CD4-positive, alpha-beta memory T cell (primary cell): ENCODE measurements at places on chromosomes 16 and 17. TPM values are rescaled to one million over a fixed set of nuclear protein-coding genes. Genes with fewer than 3 reads are reported as not detected.

GNAO1 gene
- not detected for polyA plus RNA-seq

SLC52A1 gene
- 0.20 TPM for polyA plus RNA-seq

- no peak for DNase-seq
Observed at GRCh38 chr17:43333433-43333943, 65.3 kb upstream of the ARL4D start.

- no peak for DNase-seq
Observed at GRCh38 chr17:7046127-7046724, 2.3 kb upstream of the SLC16A11 start.

- DNase-seq: no peak
Observed at GRCh38 chr17:57881783-57882351, 32.0 kb upstream of the MRPS23 start.
